HS-27A (cell line): ENCODE measurements at places on chromosomes 5 and 9.

DNA sequence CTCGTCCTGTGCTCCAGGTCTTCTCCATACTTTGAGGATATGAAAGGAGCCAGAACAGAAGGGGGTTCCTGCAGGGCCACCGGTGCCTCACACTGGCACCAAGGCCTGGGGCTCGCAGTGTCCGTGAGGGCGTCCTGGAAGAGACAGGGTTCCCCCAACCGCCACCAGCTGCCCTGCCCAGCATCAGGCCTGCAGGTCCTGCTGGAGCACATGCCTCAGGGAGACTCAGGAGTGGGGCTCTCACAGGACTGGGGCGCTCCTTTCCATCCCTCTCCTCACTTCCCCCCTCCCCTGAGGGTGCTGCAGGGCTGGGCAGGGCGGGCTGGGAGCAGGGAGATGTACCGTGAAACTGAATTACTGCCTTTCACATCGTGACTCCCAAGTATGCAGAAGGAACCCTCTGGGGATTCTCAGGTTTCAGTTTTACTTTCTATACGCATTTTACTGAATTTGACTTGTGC is 31.7 kb downstream of the CEP72 start:
- DNase-seq, result no peak

GRCh38 chr5:32916648-32917047 is 205.5 kb downstream of the NPR3 start:
- peak; percentile 51 for DNase-seq

- no peak for DNase-seq
Measured at GRCh38 chr5:132773114-132773513, 3.9 kb downstream of the SEPTIN8 start.

DNA sequence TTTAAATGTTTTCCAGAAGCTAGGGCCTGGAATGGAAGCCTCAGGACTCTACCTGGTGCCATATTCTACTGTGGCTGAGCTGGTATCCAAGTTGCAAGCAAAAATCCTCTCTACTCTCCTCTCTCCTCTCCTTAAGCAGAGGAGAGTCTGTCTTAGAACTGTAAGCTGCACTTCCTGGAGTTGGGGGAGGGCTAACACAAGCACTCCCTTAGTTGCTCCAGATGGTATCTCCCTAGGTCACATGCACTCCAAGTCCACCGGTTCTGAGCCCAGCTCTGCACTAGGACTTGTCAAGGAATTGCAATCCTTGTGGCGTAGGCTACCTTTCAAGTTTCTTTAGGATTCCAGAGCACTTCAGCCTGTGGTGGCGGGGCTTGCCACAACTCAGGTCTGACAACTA is 513.9 kb upstream of the RGMB start:
- no peak for DNase-seq

DNA sequence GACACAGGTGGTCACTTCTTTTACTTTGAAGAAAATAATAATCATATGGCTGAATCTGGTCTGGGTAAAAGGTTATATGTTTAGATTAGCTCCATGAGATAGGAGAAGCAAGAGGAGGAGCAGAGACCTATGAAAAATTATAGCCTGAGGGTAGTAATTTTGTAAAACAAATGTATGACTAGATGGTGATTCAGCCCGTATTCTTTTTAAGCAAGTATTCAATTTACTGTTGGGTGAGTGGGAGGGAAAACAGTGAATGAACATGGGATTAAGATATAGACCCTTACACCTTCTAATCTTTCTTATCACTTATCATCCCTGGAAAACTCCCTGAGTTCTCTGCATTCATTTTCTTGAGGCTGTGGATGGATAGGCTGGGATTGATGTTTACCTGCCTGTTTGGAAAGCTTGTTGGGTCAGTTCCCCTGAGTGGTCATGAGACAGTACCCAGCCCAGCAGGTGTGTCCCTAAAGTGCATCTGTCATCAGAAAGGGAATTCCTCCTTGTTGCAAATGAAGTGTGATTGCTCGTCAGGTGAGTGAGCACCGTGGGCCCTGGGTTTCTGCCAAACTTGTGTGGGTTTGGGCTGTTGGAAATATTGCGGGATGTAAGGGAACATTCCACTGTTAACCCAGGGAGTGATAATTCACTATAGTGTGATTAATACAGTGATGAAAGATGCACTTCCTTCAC is 101.2 kb upstream of the GDNF start:
- no peak for DNase-seq

DNA sequence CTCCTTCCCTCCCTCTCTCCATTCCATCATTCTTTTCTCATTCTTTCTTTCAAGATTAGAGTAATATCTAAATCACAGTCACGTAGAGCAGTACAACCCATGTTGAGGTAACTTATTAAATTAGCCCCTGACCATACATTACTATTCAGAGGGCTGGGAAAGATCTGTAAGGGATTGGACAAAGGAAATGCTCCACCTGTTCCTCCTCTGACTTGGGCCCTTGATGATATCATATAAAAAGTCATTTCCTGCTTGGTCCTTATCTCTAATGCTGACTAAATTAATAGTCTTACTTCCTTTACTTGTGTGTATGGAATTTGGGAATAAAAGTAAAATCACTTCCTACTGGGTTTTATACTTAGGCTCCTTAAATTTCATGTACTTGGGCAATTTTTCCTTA is 40.8 kb downstream of the SNX18 start:
- DNase-seq, result no peak

DNA sequence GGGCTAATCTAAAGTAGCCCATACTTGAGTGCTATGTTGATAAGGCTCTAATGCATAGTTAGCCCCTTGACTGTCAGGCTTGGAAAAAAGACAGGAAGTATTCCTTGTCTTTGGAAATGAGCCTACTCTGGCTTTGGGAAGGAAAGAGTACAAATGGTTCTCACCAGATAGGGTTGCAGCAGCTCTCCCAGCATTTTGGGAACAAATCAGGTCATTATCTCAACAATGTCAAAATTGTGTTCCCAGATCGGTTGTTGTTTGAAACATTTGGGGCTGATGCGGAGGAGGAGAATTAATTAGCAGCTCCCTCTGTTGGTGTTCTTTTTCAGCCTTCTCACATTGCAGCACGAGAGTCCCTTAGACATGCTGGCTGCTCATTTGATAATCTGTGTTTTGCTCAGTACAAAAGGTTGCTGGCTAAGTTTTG is 294.7 kb upstream of the DMRT1 start:
- no peak for DNase-seq

DNA sequence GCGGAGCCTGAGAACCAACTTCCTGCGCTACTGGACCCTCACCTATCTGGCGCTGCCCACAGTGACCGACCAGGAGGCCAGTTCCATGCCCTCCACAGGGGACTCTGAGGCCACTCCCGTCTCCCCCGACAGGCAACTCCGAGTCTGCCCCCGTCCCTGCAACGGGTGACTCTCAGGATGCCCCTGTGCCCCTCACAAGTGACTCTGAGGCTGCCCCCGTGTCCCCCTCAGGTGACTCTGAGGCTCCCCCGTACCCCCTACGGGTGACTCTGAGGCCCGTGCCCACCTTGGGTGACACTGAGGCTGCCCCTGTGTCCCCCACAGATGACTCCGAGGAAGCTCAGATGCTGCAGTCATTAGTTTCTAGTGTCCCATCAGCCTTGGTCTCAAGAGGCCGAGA is 25.1 kb downstream of the CEL start:
- no peak for DNase-seq

DNA sequence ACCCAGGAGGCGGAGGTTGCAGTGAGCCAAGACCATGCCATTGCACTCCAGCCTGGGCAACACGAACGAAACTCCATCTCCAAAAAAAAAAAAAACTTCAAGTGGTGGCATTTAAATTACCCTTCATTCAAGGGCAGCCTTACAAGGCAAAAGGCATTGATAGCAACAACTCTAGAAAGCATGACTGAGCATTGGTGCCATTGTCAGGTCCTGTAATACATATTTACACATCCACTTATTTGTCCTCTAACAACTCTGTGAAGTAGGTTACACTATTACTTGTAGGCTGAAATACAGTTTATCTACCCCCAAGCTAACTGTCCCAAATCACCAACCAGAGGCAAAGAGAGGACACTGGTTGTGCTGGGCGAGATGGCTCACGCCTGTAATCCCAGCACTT is 52.7 kb upstream of the LARP1 start:
- no peak for DNase-seq

DNA sequence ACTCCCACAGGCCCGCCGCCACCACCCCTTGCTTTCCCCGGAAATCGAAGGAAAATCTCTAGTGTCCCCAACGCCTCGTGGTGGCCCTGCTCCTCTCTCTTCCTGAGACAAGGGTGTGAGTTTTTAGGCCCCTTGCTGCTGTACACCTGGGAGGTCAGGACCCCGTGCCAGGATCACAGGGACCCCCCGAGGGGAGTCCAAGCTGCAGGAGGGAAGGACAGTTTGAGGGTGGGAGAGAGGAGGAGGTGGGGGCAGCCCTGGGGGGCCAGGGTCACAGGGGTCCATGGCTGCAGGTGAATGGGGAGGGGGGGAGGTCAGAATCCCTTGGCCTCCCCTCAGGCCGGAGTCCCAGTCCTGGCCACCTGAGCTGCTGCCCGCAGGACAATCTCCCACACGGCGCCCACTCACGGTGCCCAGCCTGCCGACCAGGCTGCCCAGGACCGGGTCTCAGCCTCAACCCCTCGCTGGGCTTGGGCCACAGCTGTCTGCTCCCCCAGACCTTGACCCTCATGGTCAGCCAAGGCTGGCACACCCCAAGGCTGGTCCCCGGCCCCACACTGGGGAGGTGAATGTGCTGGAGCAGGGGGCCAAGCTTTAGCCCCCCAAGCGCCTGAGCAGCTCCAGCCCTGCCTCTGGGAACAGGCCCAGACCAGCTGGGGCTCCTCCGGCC is 19.9 kb downstream of the TPPP start:
- DNase-seq, result no peak

GRCh38 chr5:108345541-108346171 is 36.2 kb downstream of the FBXL17 start:
- peak; percentile 0 for DNase-seq

DNA sequence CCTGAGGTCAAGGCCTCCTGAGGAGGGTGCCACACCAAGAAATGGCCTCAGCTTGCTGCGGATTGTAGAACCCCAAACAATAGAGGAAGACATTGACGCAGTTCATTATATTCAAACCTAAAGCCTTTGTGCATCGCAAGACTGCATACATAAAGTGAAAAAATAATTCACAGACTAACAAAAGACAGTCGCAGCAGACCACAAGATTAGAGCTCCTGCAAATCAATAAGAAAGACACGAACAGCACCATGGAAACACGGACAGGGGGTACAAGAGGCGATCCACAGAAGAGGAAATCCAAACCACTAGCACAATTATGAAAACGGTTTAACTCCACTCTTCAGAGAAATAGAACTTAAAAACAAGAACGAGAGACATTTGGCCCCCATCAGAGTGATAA is 10.0 kb upstream of the TCOF1 start:
- DNase-seq, result no peak

DNA sequence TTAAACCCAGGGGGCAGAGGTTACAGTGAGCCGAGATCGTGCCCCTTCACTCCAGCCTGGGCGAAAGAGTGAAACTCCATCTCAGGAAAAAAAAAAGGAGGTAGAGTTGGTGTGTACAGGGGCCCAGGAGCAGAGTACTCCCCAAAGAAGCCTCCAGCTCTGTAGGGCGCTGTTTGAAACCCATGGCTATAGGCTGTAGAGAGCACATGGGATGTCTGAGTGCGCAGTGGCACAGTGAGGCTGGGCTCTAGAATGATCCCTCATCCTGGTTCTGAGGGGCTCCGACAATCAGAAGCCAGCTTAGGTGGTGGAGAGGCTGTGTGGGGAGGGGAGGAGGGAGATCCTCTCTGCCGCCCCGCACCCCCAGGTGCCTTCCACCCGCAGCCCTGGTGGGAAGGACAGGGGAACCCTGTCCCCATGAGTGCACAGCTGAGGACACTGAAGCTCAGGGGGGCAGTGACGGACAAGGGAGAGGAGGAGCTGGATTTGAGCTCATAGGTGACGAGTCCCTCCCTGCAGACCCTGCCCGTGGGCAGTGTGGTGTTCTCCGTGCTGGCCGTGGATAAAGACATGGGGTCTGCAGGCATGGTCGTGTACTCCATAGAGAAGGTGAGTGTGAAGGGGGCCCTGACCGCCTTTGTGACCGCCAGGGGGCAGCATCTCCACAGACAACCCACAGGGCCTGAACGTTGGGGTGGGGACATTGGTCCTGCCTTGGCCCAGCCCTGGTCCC is 24.6 kb downstream of the CDHR2 start:
- no peak for DNase-seq

- no peak for DNase-seq
Measured at GRCh38 chr5:83810511-83810910, 89.9 kb upstream of the HAPLN1 start.

- DNase-seq, result no peak
Measured at GRCh38 chr5:6849316-6850105, 136.3 kb downstream of the TENT4A start.

DNA sequence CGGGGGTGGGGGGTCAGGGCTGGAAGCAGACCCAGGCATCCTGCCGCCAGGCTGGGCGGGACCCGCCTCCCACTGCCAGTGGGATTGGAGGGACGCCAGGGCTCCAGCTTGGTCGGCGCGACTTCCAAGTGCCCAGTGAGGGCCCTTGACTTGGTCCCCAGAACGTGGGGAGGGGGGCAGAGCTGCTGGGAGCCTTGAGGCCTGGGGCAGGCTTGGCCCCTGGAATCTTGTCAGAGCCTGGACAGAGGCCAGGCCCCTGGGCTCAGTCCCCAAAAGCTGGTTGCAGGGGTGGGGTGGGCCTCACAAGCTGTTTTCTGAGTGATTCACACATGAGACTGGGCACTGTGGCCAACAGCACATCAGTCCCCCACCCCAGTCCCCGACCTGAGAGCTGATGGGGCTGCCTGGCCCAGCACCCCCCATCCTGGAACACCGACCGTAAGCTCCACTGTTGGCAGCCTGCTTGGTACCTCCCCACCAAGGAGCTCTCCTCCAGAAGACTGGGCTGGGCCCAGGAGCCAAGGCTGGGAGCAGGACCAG is 526 bp downstream of the CLIC3 start:
- no peak for DNase-seq

DNA sequence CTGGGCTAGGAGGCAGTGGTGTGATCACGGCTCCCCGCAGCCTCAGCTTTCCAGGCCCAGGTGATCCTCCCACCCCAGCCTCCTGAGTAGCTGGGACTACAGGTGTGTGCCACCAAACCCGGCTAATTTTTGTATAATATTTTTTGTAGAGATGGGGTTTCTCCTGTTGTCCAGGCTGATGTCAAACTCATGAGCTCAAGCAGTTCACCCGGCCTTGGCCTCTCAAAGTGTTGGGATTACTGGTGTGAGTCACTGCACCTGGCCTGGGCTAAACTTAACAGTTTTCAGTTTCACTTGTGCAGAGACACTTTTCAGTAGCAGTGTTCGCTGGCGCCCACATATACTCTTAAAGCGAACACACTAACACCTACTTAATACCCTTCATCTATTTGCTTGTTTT is 205.6 kb upstream of the ZNF608 start:
- no peak for DNase-seq

DNA sequence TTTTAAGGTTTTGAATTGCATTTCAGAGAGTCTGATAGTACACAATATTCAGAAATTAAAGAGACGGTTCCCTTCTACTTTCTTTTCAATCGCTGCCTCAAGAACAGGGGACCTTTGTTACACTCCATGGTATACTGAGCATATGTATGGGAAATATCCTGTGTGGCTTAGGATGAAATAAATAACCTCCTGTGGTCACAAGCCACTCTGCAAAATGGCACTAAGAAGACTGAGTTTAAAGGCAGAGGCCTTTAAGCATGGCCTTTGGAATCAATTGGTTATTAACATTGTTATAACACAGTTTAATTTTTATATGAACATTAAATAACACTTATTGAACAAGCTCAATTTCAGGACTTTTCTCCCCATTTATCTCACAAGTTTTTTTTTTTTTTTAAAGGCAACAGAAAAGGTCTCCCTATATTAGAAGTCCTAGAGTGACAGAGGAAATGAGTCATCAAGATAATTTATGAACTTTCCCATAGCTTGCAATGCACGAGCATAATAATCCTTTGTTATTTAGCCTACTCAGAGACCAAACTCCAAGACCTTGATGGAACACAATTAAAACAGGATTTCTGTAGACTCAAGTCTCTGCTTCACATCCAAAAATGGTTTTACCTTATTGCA is 341.9 kb downstream of the TMEM167A start:
- peak; percentile 1 for DNase-seq
